ENCODE measurements at places on chromosomes 4 and X. TPM values are rescaled to one million over a fixed set of nuclear protein-coding genes. Genes with fewer than 3 reads are reported as not detected.
A peak's percentile ranks its signal among the peaks of the same experiment; 100 is the strongest.

DNA sequence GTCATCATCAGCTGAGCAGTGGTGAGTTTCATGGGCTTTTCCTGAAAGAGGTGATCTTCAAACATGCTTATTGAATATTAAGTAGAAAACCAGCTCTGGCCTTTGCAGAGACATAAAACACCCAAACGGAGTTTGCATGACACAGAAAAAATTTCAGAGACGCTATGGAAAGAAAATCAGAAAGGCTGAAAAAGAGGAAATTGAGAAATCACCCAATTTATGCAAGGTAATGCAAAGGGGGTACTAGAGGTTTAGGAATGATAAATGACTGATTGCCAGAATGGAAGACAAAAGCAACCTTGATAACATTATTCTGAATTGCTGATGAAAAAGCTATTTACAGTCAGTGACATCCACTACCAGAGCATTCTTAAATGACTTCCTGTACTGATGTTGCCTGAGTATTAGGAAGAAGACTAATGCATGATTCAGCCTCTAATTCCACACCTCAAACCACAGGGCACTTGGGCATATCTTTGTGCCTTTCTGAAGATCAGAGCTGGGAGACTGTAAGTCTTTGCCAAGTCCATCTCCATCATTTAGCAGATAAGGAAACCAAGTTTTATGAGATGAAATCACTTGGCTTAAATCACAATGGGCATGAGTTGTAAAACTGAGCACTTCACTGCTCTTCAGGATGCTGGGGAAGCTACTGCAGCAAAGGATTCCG lies 565.7 kb downstream of the PPARGC1A start:
- DNase-seq: no peak

- DNase-seq: no peak
Observed at GRCh38 chr4:184250795-184251669, 33.4 kb upstream of the ENPP6 start.

GRCh38 chrX:121254336-121254735 lies 206.9 kb downstream of the GLUD2 start:
- no peak for DNase-seq

The GPM6B gene
- total RNA-seq: 7.5 TPM

GRCh38 chr4:815464-816146 lies 10.3 kb downstream of the CPLX1 start:
- DNase-seq: peak; percentile 4

The TRAM1L1 gene
- total RNA-seq: 5.1 TPM

GRCh38 chr4:70504733-70505132 lies 13.6 kb upstream of the AMTN start:
- no peak for DNase-seq

DNA sequence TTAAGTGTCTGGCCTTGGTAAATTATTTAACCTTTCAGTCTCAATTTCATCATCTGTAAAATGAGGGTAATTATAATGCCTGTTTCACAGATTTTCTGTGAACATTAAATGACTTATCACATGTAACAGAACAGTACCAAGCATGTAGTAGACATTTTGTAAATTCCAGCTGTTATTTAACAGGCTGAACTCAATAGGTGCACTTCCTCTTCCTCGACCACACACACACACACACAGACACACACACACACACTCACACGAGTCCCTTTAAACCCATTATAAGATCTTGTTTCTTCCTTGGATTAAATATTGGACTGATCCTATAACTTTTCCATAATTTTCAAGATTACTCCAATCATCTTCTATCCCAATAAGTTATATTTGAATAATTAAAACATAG lies 53.4 kb upstream of the COL25A1 start:
- DNase-seq: no peak

The PCYT1B gene
- 3.7 TPM for total RNA-seq

GRCh38 chr4:79682161-79682560 lies 274.1 kb upstream of the GK2 start:
- DNase-seq: no peak

The CT45A7 gene
- not detected for total RNA-seq

GRCh38 chr4:53804719-53805118 lies 213.4 kb upstream of the LNX1 start:
- DNase-seq: peak; percentile 65

DNA sequence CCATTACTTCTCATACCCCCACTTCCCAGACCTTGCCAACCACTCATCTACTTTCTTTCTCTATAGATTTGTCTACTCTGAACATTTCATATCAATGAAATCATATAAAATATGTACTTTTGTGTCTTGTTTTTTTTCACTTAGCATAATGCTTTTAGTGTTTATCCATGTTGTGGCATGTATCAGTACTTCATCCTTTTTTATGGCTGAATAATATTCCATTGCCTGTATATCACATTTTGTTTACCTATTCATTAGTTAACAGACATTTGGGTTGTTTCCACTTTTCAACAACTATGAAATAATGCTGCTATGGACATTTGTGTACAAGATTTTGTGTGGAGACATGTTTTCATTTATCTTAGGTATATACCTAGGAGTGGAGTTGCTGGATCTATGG lies 324.1 kb downstream of the OPHN1 start:
- no peak for DNase-seq

DNA sequence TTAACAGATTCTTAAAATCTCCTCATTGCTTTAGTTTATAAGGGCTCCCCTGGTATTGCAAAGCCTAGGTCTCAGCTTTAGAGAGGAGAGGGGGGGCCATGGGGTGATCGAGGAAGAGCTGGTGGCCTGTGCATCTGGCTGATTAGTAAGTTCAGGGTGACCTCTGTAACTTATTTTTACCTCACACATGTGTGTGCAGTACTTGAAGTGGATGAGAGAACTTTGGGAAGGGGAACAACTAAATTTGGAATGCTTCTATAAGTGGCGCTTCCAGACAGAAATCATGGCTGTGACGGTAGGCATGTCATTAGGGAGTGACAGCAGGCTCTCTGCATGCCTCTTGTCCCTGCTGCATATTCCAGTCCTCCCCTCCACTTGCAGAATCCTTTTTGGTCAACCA lies 41.9 kb downstream of the FRAS1 start:
- no peak for DNase-seq

GRCh38 chr4:125359960-125360634 lies 45.3 kb downstream of the FAT4 start:
- DNase-seq: no peak
